ENCODE measurements at places on chromosomes 6 and 20.

DNA sequence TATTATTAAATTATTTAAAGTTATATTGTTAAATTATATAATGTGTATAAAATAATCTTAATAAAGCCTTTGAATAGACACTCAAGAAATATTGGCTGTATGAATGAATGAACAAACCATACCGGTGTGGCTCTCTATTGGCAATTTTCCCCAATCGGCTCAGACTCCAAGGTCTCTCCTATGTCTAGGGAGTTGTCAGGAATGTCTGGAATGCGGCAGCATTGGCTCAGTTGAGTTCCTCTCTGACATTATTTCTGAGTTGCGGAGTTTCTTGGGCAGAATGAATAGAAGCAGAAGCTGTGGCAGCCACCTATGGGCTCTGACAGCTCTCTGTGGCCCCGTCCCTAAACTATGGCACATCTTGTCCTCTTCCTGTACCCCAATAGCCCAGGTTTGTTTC, 111.0 kb downstream of the SOBP start:
- no peak for DNase-seq

DNA sequence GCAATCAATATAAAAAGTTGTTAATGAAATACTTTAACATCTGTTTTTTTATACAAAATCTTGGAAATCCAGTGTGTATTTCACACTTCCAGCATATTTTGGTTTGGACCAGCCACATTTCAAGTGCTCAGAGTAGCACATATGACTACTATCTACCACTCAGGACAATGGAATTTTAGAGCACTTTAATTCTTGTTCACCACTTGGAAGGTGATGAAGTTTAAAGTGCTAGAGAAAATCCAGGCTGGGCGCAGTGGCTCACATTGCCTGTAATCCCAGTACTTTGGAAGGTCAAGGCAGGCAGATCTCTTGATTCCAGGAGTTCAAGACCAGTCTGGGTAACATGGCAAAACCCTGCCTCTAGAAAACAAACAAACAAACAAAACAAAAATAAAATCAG, 6.1 kb upstream of the SLC35B3 start:
- no peak for DNase-seq

DNA sequence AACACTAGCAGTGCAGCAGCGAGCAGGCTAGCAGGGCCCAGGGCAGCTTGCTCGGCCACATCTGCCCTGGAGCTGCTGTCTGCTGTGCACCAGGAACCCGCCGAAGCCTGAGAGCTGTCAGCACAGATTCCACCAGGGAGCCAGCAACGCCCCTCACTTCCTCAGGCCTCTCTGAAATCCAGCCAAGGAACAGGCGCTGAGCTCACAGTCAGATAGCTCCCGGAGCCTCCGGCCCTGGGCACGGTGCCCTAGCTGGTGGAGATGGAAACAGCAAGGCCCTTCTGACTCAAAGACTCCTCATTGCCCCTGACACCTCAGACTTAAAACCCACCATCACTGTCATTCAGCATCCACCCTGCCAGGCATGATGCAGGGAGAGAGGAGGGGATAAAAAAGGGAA, 839.4 kb downstream of the MAFB start:
- DNase-seq, result no peak

- DNase-seq, result no peak
These were observed 54.8 kb downstream of the TNFAIP3 start for GRCh38 chr6:137921823-137922222.

DNA sequence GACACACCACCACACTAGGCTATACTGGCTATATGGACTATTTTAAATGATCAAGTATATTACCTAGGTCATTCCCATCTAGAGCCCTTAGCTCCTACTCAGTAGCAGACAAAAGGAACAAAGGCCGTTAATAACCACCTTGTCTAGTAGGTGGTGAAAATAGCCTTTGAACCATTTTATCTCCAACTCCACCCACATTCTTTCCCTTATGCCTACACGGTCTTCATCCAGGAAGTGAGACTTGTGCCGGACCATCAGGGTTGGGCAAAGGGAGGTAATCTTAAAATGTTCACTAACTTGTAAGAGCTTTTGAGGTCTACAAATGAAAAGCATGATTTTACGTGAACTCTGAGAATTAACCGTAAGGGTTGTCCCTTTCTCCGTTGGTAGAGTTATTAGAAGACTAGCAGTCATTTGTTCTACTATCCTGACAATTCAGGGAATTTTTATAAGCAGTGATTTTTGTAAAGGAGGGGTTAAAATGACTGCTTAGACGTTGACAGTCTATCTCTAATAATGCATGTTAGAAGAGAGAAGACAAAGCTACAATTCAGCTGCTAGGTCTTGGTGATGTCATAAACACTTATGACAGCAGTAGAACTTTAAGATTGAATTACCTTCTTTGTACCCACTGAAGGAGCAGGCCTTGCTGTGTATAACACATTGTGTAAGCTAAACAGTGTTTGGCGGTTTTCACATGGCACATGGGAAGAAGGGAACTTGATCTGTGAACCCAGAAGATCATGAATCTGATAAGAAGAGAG, 371.8 kb upstream of the JAG1 start:
- DNase-seq, result no peak

DNA sequence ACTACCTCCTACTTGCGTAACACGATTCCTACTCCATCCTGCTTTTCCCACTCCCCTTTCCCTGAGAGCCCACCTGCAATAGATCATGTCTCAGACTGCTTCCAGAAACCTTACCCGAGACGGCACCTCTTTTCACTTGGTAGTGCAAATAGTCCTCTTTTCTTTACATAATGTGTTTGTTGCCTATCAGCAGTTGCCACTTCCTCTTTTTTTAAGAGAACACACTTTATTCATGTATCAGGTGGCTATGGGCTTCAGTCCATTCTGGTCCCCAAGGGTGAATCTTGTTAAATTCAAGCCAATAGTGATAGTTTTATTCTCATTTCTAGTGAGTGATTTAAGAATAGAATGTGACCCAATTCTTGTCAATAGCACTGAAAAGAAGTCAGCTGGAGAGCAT, 57.7 kb upstream of the FERMT1 start:
- DNase-seq, result no peak
